ENCODE measurements at places on chromosomes 7 and 10. TPM values are rescaled to one million over a fixed set of nuclear protein-coding genes. Genes with fewer than 3 reads are reported as not detected.

GRCh38 chr7:30934732-30935568 is 23.3 kb downstream of the AQP1 start:
- no peak for DNase-seq
- H3K4me3 ChIP-seq = no peak overlapping the region
- no peaks in the 10 kb centered on the region for H3K27me3 ChIP-seq

DNA sequence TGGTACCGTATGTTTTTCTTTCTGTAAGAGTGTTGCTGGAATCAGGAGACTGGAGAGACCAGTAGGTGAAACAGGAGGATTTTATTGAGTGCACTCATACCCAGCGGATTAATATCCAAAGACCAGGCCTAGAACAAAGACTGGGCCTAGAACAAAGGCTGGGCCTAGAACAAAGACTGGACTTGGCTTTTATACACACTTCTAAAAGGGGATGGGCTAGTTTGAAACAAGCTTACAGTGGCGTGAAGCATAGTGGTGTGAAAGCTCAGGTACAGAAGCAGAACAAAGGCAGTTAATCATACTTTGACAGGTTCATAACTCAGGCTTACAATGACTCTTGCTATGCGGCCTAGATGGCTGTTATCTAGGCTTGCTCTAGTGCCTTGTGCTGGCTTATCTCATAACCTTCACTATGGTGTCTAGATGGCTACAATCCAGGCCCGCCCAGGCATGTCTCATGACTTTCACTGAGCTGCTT is 67.7 kb downstream of the TRIM24 start:
- DNase-seq = no peak
- H3K4me3 ChIP-seq = no peak overlapping the region
- H3K4me1 ChIP-seq = no peaks in the 10 kb centered on the region

The KIFBP gene
- 21.2 TPM for total RNA-seq

DNA sequence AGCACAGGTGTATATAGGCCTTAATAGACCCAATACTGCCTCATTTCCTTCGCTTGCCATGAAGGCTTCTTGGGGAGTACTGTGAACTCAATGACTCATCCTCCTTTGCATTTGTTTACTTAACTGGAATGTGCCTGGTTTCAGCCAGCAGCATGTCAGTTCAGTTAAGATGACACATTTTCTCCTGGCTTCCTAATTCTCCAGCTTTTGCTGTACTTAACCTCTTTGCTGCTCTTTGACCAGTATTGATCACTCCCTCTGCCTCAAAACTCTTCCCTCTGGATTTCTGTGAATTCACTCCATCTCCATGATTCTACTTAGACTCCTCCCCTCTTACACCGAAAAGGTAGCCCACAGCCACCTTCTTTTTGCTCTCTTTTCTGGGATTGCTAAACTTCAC is 135.7 kb downstream of the MAGI2 start:
- no peak overlapping the region for H3K4me3 ChIP-seq
- peaks cover 1% of the 10 kb centered on the region for H3K4me1 ChIP-seq
- H3K27ac ChIP-seq = no peak overlapping the region
- no peaks in the 10 kb centered on the region for H3K36me3 ChIP-seq
- no peaks in the 10 kb centered on the region for H3K27me3 ChIP-seq

The ALKBH4 gene
- 10.0 TPM for total RNA-seq

GRCh38 chr7:74149603-74150002 is 24.6 kb upstream of the EIF4H start:
- no peaks in the 10 kb centered on the region for H3K36me3 ChIP-seq
- H3K4me1 ChIP-seq = no peaks in the 10 kb centered on the region
- no peak overlapping the region for H3K4me3 ChIP-seq
- no peaks in the 10 kb centered on the region for H3K27me3 ChIP-seq
- no peak for DNase-seq
- no peak overlapping the region for H3K27ac ChIP-seq

GRCh38 chr10:125123476-125124114 is 36.8 kb downstream of the CTBP2 start:
- H3K4me1 ChIP-seq = peaks cover 47% of the 10 kb centered on the region
- H3K4me3 ChIP-seq = no peak overlapping the region
- no peaks in the 10 kb centered on the region for H3K36me3 ChIP-seq
- no peaks in the 10 kb centered on the region for H3K27me3 ChIP-seq

DNA sequence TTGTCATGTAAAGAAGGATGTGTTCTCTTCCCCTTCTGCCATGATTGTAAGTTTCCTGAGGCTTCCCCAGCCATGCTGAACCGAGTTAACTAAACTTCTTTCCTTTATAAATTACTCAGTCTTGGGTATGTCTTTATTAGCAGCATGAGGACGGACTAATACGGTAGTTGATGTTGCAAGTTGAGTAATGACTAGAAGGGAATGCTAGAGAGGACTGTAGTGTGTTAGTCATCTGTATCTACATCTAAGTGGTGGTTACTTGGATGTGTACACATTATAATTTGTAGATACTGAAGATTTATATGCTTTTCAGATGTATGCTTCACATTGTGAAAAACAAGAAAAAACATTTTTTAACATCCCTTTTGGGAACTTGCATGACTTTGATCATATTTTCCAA is 244.6 kb downstream of the POLR1F start:
- no peak overlapping the region for H3K4me3 ChIP-seq
- no peaks in the 10 kb centered on the region for H3K36me3 ChIP-seq
- H3K27ac ChIP-seq = no peak overlapping the region
- H3K27me3 ChIP-seq = no peaks in the 10 kb centered on the region
- H3K4me1 ChIP-seq = no peaks in the 10 kb centered on the region

DNA sequence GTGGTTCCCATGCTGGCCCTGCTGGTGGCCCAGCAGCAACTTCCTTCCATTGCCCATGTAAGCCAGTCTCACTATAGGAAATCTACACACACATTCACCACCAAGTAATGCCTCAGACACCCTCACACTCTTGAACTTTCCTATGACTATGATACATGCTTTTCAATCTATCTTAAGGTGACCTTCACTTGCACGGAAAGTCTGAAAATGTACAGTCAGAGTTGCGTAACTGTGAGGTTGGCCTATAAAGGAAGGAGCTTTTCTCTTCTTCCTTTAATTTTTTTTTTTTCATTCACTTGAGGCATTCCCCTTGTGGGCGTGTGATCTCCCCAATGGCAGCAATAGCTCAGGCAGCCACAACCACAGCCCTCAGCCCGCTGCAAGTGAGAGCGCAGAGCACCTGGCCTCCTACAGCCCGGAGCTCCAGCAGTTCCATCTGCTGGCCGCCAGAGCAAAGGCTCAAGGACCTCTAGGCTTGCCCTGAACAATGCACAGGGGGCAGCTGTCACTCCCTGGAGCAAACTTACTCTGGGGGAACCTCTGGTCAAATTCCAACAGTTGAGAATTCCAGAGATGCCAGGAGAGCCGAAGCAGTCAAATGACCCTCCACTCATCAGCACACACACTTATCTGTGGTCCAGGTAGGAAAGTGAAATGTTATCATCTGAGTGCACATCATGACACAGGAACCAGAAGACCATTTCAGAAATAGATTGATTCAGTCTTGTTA is 123.1 kb upstream of the ADO start:
- no peaks in the 10 kb centered on the region for H3K4me1 ChIP-seq
- H3K4me3 ChIP-seq = no peak overlapping the region
- H3K27me3 ChIP-seq = no peaks in the 10 kb centered on the region
- H3K27ac ChIP-seq = no peak overlapping the region

DNA sequence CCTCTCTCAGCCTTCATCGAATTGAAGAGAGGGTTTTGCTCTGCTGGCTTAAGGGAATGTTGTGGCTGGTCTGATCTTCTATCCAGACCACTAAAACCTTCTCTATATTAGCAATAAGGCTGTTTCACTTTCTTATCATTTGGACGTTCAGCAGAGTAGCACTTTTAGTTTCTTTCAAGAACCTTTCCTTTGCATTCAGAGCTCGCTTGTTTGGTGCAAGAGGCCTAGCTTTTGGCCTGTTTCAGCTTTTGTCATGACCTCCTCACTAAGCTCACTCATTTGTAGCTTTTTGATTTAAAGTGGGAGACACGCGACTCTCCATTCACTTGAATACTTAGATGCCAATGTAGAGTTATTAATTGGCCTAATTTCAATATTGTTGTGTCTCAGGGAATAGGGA is 3.9 kb downstream of the MPP7 start:
- no peaks in the 10 kb centered on the region for H3K27me3 ChIP-seq
- H3K27ac ChIP-seq = no peak overlapping the region
- H3K36me3 ChIP-seq = no peaks in the 10 kb centered on the region
- no peak for DNase-seq

Measured in ovary (tissue), 10 donors.